ENCODE measurements at places on chromosomes 2 and 18.

- DNase-seq: peak; percentile 59
These were observed 20.9 kb upstream of the SMAD4 start for GRCh38 chr18:51009072-51009471.

DNA sequence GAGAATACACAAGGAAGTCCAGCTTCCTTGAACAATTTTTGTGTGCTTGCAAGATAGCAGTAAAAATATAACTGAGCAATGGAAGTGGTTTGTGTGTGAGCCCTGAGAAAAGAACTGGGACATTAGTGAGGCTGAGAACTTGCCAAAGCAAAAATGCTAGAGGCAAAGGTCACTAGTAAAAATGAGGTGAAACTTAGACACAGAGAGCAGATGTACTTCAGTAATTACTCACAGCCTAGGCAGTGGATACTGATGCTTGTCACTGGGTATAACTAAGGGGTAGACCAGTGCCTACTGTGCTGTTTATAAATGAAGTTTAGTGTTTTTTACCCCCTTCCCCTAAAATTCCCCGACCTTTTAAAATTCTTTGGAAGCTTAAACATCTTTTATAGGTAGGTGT lies 450.1 kb downstream of the LPIN1 start:
- no peak for DNase-seq

- DNase-seq: no peak
These were observed 1.5 kb downstream of the PELI1 start for GRCh38 chr2:64142741-64143168.

GRCh38 chr18:6605115-6605869 lies 124.2 kb upstream of the ARHGAP28 start:
- peak; percentile 40 for DNase-seq

GRCh38 chr2:205188239-205189138 lies 493.8 kb upstream of the NRP2 start:
- peak; percentile 76 for DNase-seq

Data from fibroblast of skin of right biceps (primary cell).